HT1080 (cell line): ENCODE measurements at places on chromosomes 16 and 17. TPM values are rescaled to one million over a fixed set of nuclear protein-coding genes. Genes with fewer than 3 reads are reported as not detected.

DNA sequence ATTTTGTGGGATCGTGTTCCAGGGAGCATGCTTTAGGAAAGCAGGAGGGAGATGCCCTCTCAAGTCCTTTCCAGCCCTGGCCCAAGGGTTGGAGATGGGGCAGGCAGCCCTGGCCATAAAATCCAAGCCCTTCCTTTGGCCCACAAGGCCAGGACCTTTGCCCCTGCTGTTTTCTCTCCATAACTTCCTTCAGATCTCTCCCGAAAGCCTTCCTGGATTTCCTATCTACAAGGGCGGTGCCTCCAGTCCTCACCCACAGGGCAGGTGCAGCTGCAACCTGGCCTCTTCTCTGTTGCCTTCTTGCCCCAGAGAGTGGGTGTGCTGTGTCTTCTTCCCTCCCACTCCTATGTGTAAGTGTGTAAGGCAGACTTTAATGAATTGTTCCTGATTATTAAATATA, 8.5 kb upstream of the PDP2 start:
- no peak for DNase-seq

- DNase-seq: no peak
Measured at GRCh38 chr17:78780335-78780734, 1.7 kb downstream of the CYTH1 start.

GRCh38 chr16:68487203-68487514, 38.9 kb upstream of the SMPD3 start:
- DNase-seq: no peak

DNA sequence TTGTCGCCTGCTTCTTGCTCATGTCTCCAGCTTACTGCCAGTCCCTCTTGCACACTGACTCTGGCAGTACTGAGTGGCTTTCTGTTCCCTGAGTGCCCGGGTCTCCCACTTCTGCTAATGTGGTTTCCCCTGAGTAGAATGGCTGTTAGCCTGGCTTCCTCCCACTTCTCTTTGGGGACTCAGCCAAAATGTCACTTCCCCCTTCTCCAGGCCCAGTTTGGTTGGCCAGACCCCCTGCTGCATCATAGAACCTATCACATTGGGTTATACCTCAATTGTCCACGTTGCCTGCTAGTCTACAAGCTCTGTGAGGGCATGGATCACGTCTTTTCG, 304.4 kb downstream of the HS3ST3B1 start:
- no peak for DNase-seq

C16orf87 gene
- total RNA-seq: 3.5 and 5.6 TPM in 2 replicates
